Iris pigment epithelial cell (primary cell): ENCODE measurements at places on chromosomes 6 and 20.

DNA sequence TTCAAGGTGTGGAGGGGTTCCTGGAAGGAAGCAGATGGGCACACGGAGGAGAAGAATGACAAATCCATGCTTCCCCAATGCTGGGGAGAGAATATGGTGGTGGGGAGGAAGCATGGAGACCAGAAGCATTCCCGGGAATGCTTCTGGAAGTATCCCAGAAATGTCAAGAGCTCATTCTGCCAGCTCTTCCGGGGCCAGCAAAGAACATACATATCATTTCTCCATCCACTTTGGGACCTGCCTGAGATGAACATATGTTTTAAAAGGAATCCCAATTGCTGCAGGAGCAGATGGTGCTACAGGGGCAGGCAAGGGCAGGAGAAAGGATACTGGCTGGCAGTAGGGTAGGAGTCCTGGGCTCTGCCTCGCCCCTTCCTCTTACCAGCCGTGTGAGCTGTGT lies 37.9 kb upstream of the CCDC167 start:
- no peak for DNase-seq

- peak; percentile 85 for DNase-seq
Measured at GRCh38 chr6:19410481-19410880, 426.7 kb upstream of the ID4 start.

GRCh38 chr20:57576002-57576401 lies 15.1 kb downstream of the PCK1 start:
- DNase-seq = no peak

- DNase-seq = no peak
Measured at GRCh38 chr20:3246682-3247081, 7.7 kb upstream of the SLC4A11 start.

DNA sequence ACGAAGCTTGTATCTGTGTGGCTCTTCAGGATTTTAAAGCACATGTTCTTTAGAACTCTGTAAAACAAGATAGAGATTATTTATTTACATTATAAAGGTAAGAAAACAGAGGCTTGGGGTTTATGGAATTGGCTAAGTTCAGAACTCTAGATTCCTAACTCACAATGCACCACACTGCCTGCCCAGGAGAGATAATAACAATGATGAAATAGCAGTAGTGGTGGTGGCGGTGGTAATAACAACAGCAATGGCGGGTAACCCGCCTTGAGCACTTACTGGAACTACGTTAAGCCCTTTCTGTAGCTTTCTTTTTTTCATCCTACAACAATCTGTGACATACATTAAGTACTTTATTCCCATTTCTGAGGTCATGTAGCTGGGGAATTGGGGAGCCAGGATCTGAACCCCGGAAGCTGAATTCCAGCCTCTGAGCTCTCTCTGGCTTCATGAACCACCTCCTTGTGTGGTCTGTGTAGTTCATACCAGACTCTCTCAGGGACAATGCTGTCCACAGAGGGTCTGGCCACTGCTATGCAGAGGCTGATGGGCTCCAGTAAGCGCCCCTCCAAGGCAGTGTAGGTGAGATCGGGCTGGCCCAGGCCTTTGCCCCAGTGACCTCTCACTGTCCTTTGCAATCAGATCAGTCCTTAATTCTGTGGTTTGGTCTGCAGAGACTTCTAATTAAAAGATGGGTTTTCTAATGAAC lies 260.9 kb downstream of the SLC24A3 start:
- DNase-seq = no peak

GRCh38 chr6:16800942-16801341 lies 39.7 kb upstream of the ATXN1 start:
- peak; percentile 60 for DNase-seq

GRCh38 chr6:43608310-43608763 lies 20.7 kb downstream of the GTPBP2 start:
- DNase-seq = peak; percentile 80

GRCh38 chr6:29925727-29926412 lies 16.5 kb upstream of the HLA-A start:
- peak; percentile 23 for DNase-seq

DNA sequence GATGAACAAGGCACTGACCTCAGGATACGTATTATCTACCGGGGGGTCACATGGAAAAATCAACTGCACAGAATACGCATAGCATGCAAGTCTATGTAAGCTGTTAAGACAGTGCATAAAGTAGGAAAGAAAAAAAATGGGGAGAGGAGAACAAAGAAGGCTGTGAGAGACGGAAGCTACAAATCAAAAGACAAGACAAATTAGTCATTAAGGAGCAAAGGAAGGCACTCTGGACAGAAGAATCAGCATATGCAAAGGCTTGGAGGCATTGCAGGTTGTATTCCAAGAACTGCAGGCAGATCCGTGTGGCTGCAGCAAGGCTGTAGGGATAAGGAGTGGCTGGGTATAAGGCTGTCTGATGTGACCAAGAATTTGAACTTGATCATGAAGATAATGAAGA lies 89.0 kb downstream of the NRSN1 start:
- no peak for DNase-seq

GRCh38 chr20:15316556-15316955 lies 979.1 kb upstream of the FLRT3 start:
- DNase-seq = no peak

DNA sequence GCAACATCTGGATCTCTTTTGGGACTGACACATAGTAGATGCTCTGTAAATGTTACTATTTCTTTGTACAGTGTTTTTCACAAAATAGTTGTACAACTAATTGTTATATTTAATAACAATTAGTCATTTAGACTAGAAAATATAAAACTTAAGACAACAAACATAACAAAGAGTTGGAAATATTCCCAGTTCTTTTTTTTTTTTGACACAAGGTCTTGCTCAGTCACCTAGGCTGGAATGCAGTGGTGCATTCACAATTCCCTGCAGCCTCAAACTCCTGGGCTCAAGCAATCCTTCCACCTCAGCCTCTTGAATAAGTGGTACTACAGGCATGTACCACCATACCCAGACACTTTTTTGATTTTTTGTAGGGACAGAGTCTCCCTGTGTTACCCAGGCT lies 105.8 kb downstream of the UTRN start:
- peak; percentile 17 for DNase-seq

- no peak for DNase-seq
Measured at GRCh38 chr6:47792216-47792733, 10.4 kb downstream of the OPN5 start.

- DNase-seq = no peak
Measured at GRCh38 chr20:37943501-37944455, 40.9 kb downstream of the VSTM2L start.

GRCh38 chr6:38215651-38216311 lies 396.3 kb downstream of the ZFAND3 start:
- DNase-seq = no peak

DNA sequence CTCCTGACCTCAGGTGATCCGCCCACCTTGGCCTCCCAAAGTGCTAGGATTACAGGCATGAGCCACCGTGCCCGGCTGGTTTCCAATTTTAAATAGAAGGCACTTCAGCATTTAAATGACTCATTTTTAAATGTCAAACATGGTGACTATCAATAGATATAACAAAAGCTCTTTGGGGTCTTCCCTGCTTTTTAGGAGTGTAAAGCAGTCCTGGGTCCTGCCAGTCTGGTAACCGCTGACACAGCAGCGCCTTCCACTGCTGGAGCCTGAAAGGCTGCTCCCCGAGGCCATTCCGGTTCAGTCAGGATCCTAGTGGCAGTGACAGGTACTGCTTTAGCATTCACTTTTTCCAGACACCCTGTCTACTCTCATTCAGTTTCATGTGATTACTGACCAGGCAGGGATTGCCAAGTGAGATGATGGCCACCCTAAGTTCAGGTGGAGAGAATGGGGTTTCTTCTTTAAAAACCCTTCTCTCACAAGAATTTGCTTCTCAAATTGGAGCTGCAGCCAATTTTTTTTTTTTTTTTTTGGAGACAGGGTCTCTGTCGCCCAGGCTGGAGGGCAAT lies 5.1 kb downstream of the DIDO1 start:
- DNase-seq = peak; percentile 80

GRCh38 chr6:98787435-98787834 lies 46.9 kb upstream of the POU3F2 start:
- DNase-seq = no peak

DNA sequence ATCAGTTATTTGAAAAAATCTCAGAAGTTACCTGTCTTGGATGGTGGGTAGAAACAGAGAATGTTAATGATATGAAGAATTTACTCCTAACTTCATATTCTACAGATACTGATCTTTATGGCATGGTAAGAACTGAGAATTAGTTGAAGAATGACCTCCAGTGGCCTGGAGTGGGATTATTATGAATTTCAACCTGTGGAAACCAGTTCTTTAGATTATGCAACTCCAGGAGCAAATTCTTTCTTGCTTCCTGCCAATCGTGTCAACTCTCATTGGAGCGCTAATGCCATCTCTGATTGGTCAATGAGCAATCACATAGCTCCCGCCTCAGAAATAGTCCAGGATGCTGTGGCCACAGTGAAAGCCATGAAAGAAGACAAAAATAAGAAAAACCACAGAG lies 40.6 kb downstream of the LYRM2 start:
- DNase-seq = peak; percentile 62

DNA sequence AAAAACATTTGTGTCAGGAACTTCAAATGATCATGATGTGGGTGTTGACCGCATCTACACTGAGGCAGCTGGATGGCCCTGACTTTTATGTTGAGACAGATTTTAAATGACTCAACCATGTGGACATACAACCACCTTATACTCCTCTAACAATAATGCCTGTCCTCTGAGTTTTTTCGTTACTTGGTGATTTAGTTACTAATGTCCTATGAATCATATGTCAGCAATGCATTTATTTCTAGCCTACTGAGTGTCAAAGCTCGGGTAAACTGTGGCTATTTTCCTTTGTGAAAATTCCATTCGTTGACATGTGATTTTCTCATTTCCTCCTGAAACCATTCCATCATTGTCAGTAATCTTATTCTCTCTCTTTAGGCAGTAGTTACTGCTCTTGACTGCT lies 38.9 kb upstream of the NKX2-4 start:
- peak; percentile 93 for DNase-seq

- DNase-seq = no peak
Measured at GRCh38 chr20:55014766-55015165, 539.4 kb downstream of the DOK5 start.

GRCh38 chr20:32244150-32244823 lies 33.2 kb upstream of the KIF3B start:
- DNase-seq = no peak

DNA sequence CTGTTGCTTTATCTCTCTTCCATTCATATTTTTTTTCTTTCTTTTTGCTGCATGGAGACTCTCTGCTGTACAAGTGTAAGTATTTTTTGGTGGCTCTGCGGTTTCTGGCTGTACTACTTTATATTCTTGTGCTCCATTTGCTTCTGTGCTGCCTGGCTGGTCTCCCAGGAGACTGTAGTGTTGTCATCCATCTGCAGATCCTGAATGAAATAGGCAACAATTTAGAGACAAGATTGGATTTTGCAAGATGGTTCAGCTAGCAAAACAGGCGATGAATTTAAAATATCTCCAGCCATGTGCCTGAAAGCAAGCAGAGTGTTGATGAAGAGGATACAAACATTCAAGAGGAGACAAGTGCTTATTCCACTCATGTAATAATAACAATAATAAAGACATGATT lies 75.1 kb upstream of the SCGN start:
- DNase-seq = no peak

- peak; percentile 3 for DNase-seq
Measured at GRCh38 chr6:35980991-35981645, 43.3 kb downstream of the SLC26A8 start.

DNA sequence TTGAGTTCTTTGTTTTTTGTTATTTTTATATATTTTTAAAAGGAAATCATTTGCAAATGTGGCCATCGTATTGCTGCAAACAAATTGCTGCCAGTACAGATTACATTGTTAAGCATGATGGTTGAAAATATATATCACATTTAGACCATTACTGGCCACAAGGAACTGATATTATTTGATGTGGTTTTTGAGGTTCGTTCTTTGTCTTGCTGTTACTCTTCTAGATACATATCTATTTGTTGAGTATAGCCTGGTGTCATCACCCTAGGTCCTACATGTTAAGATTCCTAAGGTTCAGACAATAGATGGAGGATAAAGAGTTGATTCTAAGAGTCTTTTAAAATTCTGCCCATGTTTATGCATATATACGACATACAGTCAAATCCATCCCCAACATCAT lies 306.0 kb downstream of the FARS2 start:
- DNase-seq = no peak

DNA sequence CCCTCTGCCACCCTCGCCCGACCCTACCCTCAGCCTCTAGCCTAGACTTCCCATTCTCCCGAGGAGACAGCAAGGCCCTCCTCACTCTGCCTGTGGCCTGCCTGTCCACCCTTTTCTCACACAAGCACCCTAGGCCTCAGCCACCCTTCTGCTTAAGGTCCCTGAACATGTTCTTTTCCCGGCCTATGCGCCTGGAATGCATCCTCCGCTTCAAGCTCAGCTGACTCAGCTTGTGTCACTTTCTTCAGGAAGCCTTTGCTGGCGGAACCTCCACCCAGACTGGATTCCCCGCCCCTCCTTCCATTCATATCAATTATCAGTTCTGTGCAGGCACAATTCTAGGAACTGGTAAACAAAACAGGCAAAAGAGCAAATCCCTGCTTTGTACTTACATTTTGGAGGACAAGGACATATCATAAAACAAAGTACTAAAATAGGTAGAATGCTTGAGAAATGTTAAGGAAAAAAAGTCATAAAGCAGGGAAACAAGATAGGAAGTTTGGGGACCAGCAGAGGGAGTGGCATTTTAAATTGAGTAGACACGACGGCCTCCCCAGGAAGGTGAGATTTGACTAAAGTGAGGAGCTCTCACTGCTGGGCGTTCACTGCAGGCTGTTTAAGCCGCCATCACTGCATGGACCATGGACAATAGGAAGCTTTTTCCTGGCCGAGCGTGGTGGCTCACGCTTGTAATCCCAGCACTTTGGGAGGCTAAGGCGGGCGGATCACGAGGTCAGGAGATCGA lies 17.9 kb upstream of the SNHG17 start:
- peak; percentile 78 for DNase-seq

- no peak for DNase-seq
Measured at GRCh38 chr6:140360651-140361050, 986.2 kb upstream of the CITED2 start.

DNA sequence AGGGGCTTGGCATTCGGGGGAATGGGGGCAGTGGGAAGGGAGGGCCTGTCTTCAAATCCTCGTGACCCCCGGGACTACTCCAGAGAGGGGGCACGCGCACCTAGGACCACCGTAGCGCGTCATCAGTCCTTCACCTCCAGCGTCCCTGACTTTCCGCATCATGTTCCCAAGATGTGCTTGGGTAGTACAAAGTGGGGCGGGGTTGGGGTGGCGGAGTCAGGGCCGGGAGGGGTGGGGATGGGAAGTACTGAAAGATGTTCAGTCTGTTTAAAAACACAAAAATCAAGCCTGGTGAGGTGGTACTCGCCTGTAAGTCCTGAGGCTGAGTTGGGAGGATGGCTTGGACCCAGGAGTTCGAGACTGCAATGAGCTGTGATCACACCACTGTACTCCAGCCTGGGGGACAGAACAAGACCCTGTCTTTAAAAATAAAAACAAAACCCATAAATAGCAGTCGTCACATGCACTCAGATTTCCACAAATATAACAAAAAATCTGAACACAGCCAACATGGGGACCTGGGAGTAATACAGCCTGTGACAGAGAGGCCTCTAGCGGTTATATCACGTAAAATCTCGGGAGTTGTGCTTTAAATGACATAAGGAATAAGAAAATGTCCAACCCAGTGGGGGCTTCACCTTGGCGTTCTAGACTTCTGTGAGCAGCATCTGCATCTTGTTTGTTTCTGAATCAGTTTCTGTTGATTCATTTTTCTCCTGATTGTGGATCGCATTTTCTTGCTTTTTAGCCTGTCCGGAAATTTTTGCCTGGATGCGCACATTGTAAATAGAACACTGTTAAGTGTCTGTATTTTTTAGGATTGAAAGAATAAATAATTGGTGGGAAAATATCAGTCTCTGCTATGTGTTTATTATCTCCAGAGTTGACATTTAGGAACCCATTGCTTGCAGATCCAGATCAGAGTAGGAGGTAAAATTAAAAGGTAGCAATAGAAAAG lies 698 bp upstream of the LRP11 start:
- DNase-seq = peak; percentile 82
